ENCODE measurements at places on chromosomes 6 and 20.

DNA sequence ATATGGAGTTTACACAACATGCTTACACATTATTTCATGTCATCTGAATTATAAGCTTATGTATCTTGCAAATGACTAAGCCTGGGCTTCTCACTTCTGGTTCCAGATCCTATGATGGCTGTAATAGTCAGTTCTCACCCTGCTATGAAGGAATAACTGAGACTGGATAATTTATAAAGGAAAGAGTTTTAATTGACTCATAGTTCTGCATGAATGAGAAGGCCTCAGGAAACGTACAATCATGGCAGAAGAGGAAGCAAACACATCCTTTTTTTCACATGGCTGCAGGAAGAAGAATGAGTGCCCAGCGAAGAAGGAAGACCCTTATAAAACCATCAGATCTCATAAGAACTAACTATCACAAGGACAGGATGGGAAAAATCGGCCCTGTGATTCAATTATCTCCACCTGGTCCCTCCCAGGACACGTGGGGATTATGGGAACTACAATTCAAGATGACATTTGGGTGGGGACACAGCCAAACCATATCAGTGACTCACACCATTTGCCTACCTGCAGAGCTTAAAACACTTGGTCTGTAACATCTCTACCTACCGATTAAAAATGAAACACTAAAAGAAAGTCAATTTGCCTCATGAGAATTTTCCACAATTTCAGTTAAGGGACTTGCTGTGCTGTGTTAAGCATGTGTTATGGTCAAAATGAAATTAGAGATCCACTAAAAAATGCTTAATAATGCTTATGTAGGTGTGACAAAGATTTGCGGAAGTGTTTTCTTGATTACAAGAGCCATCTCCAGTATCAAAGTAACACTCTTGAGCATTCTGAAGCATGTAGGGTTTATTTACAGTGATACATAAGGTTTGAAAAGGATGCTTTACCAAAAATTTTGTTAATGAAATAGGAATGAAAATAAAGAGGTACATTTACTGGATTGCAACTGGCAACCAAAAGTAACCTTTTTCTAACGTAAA, 2.2 kb upstream of the RWDD1 start:
- no peak for DNase-seq

- DNase-seq = no peak
Observed at GRCh38 chr6:43504756-43505593, 5.2 kb downstream of the LRRC73 start.

- no peak for DNase-seq
Observed at GRCh38 chr6:10099529-10100140, 315.2 kb downstream of the TFAP2A start.

DNA sequence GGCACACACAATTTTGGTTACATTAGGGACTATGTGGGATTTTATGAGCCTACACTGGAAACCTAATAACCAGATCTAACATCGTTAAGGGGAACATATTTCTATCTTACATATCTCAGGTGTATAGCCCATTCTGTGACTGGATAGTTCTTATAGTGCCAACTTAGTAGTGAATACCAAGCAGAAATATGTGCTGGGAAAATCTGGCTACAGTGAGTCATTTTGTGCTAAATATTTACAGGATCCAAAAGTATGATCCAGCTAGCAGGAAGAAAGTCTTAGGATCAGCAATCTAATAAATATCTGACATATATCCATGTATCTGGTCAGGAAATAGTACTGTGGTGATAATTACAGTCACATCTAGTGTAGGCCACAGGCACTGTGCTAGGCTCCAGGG, 94.6 kb upstream of the INSM1 start:
- no peak for DNase-seq
